ENCODE measurements at places on chromosomes 11 and 22.

GRCh38 chr11:23112987-23113886, 253.0 kb upstream of the CCDC179 start:
- DNase-seq = no peak

GRCh38 chr22:36369004-36369921, 18.5 kb downstream of the MYH9 start:
- no peak for DNase-seq

- no peak for DNase-seq
Observed at GRCh38 chr11:71202598-71202944, 49.8 kb downstream of the SHANK2 start.

- DNase-seq = no peak
Observed at GRCh38 chr11:76614471-76615179, 55.9 kb downstream of the LRRC32 start.

- DNase-seq = no peak
Observed at GRCh38 chr22:48827268-48827846, 1000.3 kb downstream of the BRD1 start.

- DNase-seq = no peak
Observed at GRCh38 chr11:19511413-19512183, 201.0 kb upstream of the NAV2 start.

GRCh38 chr11:17985517-17985916, 27.3 kb downstream of the SERGEF start:
- no peak for DNase-seq
